Natural killer cell (primary cell): ENCODE measurements at places on chromosomes 4 and X.

GRCh38 chr4:8132947-8133705, 25.5 kb downstream of the ABLIM2 start:
- DNase-seq, result no peak

- no peak for DNase-seq
Observed at GRCh38 chr4:95594013-95594412, 45.2 kb upstream of the UNC5C start.

DNA sequence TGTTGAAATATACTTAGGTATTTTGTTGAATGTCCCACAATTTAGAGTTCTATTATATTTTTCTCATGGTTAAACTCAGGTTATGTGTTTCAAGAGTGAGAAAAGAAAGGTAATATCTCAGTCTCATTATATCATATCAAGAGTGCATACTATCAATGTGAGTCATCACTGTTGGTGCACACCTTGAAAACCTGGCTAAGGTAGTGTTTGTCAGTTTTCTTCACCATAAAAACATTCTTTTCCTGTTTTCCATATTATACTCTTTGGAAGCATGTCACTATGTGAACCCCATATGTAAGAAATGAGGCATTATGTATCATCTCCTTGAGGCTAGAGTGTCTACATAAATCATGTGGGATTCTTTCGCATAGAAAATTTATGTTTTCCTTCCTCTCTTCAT, 307.6 kb upstream of the CTSO start:
- DNase-seq, result no peak

- no peak for DNase-seq
Observed at GRCh38 chr4:44326741-44327140, 121.9 kb downstream of the KCTD8 start.

DNA sequence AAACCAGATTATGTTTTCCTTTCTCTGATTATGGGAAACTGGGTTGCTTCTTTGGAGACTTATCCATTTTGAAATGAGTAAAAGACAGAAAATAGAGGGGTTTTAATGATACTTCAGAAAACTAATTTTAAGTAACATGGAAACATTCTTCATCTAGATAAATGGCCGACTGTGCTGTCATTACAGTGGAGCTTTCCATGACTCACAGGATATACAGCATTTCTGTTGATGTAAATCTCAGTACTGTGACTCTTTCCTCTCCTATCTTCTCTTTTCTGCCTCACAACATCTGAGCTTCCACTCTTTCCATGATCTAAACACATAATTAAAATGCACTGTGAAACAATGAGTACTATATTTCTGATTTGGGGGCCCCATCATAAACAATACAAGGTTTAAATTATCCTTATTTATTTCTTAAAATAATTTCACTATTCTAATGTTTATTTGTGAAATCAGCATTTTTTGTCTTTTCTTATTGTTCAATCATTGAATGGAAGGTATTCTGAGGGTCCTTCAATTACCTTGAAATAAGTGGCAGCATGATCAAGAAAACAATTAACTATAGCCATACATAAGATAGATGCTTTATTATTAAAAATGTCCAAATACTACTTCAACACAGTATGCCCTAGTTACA, 19.3 kb downstream of the SEC24D start:
- DNase-seq, result no peak

DNA sequence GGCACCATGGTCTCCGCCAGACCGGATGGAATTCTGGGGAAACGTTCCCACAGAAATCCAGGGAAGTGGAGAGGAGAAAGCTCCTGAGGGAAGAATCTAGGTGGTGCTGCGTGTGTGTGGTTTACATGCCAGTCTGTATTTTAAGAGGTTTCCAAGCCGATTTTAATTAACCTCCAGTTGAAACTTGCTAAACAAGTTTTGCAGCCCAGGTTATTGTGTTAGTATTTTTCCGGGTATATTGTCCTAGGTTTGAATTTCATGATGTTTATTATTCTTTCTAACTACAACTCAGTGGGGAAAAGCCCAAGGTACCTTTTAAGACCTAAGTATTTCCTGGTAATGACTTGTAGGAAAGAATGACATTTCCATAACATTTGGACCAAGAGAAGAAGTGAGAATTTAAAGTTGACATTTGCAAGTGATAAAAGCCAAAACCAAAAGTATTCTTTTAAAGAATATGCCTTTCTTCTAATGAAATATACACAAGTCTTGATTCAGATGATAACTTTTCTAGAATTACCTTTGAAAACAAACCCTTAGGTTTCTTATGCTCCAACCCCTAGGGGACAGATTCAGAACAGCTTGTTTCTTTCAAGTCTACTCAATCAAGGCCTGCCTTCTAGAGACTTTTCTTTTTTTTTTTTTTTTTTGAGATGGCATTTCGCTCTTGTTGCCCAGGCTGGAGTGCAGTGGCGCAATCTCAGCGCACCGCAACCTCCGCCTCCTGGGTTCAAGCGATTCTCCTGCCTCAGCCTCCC, 14.6 kb downstream of the SAT1 start:
- no peak for DNase-seq

GRCh38 chr4:105923497-105924238, 28.4 kb downstream of the NPNT start:
- no peak for DNase-seq

DNA sequence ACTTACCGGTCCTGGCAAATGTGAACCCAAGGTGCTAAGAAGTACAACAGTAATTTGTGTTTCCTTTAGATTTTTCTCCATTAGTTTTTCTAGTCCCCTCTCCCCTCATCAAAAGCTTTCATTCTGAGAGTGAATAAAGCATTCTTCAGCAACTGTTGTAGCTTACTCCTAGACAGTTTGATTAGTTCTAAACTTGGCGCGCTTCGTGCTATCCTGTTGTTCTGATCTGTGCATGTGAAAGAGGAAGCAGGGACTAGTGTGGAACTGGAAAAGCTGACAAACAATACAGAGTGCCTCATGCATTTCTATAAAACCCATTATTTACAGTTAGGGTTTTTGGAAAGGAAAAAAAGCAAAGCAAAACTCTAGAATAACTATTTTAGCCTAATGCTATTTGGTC, 556.9 kb upstream of the SLIT2 start:
- no peak for DNase-seq

DNA sequence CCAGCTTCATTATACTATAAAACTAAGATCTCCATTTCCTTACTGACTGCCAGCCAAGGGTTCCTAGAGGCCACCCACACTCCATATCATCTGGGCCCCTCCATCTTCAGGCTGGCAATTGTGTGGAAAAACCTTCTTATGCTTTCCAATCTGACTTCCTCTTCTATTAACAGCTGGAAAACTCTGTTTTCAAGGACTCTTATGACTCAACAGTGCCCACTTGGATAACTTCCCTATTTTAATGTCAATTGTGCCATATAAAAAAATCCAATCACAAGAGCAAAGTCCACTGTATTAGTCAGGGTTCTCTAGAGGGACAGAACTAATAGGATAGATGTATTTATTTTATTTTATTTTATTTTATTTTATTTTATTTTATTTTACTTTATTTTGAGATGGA, 41.0 kb upstream of the CPEB2 start:
- DNase-seq, result no peak

- peak; percentile 75 for DNase-seq
Observed at GRCh38 chr4:15754323-15754722, 23.8 kb upstream of the CD38 start.

GRCh38 chrX:45363596-45363995, 162.9 kb upstream of the DIPK2B start:
- no peak for DNase-seq

DNA sequence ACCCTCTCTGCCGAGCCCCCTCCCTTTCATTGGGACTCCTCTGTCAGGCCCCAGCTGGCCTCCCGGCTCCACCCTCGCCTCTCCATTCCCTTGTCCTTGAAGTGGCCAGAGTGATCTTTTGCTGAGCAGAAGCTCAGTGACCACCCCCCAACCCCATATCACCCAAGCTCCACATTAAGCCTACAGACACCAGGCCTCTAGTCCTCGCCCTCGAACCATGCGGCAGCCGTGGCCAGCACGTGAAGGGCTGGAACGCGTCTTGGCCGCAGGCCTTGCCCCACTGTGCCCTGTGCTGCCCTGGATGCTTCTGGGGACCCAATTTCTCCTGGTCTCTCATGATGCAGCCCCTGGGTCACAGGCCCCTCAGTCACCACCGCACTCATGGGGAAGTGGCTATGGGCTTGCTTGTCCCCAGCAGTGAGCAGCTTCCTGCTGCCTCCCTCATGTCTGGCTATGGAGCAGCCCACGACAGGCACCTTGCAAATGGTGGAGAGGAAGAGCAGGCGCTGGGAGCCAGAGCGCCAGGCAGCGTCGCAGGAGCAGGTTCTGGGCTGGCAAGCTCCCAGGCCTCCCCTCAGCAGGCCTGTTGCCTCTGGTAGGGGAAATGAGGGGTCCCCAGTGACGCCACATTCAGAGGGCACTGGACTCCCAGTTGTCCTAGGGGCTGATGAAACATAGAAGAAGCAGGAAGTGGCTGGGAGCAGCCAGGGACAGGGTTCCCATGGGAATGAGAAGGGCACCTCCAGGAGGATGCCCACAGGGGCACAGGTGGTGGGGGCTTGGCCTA, 757 bp upstream of the SRPK3 start:
- no peak for DNase-seq

DNA sequence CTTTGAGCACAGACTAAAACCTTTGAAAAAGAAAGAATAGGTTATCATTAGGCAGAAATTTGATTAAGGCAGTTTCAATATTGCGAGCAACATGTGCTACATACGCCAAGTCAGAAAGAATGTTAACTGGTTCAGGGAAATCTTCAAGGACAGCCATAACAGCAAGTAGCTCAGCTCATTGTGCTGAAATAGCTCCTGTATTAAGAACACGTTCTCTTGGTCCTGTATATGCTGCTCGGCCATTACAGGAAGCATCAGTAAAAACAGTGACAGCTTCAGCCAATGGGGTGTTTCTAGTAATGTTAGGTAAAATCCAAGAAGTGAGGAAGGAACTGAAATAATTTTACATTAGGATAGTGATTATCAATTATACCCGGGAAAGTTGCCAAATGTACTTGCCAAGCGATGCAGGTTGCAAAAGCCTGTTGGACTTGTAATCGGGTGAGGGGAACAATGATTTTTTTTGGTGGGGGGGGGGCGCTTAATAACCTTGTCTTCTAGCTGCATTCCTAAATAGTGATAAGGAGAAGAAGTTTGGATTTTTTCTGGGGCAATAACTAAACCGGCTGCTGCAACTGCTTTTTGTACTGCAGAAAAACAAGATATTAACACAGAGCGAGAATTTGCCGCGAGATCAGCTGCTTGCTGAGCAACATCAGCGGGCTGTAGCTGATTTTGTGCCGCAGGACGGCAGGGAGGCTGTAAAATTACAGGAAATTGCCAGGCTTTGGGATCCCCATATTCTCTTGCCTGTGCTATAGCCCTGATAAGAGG, 49.4 kb upstream of the RASSF6 start:
- no peak for DNase-seq

DNA sequence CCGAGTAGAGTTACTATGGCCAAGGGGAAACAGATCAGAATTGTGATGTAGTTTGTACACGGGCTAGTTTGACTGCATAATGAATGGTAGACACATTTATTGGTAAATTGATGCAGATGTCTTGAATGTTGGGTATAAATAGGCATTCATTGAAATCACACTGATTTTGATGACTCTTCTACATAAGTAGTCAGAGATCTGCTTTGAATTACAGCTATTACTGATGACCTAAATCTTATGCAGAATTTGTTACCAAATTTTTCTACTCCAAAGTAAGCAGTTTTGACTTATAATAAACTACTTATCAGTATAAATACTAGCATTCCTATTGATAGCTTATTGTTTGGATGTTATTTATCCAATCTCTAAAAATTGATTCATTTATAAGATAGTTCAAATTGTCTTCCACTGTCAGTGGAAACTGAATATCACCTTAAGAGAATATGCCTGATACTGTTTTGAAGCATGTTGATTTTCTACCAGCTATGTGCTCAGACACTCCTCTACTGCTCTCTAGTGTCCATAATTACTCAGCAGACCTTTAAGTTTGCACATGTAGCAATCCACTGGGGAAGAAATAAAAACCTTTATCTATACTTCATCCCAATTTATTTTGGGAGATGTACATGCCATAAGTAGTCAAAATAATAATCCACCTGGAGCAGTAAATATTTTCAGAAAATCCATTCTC, 120.3 kb downstream of the RASL11B start:
- no peak for DNase-seq
